ENCODE measurements at places on chromosomes 7 and 10. TPM values are rescaled to one million over a fixed set of nuclear protein-coding genes. Genes with fewer than 3 reads are reported as not detected.

SERPINE1 gene
- 413 TPM for total RNA-seq

SPDYE16 gene
- total RNA-seq, result 0.06 TPM

GATAD1 gene
- 23.1 TPM for total RNA-seq

CADPS2 gene
- total RNA-seq, result 21.7 TPM

PIP gene
- total RNA-seq, result not detected

MCMBP gene
- total RNA-seq, result 51.7 TPM

ARPC1B gene
- total RNA-seq, result 938 TPM

INMT gene
- total RNA-seq, result 3.5 TPM

TSPAN12 gene
- 2.2 TPM for total RNA-seq

MLXIPL gene
- not detected for total RNA-seq

SEMA3D gene
- 18.9 TPM for total RNA-seq

LGI1 gene
- 0.12 TPM for total RNA-seq

FAM237B gene
- total RNA-seq, result not detected
